Heart left ventricle (tissue), 16 donors: ENCODE measurements at places on chromosomes 7 and 10. TPM values are rescaled to one million over a fixed set of nuclear protein-coding genes. Genes with fewer than 3 reads are reported as not detected.

DNA sequence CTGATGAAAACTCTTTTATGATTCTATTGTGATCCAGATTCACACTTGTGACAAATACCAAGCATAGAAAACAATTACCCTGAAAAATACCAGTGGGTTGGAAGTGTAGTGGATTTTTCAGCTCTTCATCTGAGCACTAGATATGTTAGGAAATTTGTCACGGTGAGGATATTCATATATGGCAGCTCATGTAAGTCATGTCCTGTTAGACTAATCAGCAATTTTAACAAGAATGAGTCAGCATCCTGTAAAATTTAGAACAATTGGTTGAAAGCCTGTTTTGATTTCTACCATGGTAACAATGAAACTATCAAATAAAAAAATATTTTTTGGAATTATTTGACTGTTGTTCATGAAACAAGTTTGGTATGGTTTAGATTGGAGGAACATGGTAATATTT is 334.3 kb downstream of the CACNA2D1 start:
- no peak for DNase-seq

DNA sequence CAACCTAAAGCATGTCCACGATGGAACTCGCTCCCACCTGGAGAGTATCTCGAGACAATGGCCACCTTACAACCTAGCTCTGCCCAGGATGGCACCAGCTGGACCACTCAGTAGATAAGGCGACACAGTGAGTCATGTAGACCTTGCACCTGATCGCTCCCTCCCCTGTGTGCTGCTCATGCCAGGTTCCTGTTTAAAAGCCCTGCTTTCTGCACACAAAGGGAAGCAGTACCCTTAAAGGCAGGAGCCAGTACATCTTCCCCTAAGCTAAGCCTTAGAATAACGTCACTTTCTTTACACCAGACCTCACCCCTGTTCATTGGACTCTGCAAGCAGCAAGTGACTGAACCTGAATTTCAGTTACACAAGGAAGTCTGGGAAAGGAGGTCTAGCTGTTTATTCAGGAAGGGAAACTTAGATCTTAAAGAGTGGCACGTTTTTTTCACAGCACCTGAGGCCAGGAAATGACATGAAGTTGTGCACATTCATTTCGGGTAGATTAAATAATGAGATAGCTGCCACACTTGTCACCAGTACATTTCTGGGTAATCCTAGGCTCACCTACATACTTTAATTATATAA is 117.9 kb downstream of the MTPAP start:
- no peak for DNase-seq

DNA sequence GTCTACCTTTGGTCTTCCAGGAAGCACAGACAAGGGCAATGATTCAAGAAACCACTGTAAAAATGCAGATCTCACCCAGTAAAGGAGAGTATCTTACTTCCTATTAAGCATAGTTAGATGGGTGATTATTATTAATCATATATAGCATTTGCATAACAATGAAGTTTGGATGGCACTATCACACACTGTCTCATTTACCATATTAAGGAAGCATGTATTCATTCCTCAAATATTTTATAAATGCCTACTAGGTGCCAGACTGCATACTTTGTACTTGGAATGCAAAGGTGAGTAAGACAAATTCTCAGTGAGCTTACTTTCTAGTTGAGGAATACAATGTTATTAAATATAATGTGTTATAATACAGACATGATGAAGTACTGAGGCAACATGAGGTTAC is 53.9 kb upstream of the SKAP2 start:
- no peak for DNase-seq

The ADAM12 gene
- 0.04 TPM for polyA plus RNA-seq

DNA sequence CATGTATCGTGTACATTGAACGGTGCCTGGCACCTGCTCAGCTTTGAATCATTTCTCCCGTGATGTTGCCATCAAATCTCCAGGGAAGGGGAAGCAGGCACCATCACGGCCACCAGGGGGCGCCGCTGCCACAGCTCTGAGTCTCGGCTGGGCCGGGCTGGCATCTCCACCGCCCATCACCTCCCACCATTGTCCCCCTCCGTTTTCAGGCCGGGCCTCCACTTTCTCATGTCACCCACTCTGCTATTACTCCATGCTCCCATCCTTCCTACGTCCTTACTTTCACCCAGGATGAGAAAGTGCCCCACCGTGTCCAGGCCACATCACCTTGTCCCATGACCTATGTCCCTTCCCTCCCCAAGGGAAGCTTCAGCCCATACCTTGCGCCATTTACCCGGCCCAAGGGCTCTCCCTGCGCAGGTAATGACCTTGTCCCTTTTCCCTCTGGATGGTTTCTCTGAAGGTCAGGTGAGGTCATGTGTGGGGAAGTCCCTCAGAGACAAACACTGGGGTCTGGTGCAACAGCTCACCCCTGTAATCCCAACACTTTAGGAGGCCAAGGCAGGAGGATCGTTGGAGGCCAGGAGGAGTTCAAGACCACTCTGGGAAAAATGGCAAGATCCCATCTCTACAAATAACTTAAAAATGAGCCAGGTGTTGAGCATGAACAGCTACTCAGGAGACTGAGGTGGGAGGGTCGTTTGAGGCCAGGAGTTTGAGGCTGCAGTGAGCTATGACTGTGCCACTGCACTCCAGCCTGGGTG is 31.8 kb upstream of the OCM2 start:
- DNase-seq: peak; percentile 88

DNA sequence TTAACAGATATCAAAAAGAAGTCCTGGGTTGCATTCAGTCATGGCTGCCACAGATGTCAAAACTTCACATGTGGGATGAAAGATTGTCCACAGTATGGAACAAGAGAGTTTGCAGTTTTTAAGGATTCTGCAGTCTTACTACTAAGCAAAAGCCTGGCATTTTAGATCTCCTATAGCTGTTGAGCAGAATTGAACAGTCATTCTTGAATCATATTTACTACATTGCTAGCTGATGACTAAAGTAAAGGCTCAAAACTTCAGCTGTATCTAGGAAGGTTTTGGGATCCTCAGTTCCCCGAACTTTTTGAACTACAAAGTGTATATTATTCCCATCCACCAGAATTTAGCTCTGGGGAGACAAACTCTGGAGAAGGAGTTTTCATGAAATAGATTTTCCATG is 31.0 kb downstream of the BET1 start:
- DNase-seq: no peak
